ENCODE measurements at places on chromosomes 7 and 10.
A peak's percentile ranks its signal among the peaks of the same experiment; 100 is the strongest.

DNA sequence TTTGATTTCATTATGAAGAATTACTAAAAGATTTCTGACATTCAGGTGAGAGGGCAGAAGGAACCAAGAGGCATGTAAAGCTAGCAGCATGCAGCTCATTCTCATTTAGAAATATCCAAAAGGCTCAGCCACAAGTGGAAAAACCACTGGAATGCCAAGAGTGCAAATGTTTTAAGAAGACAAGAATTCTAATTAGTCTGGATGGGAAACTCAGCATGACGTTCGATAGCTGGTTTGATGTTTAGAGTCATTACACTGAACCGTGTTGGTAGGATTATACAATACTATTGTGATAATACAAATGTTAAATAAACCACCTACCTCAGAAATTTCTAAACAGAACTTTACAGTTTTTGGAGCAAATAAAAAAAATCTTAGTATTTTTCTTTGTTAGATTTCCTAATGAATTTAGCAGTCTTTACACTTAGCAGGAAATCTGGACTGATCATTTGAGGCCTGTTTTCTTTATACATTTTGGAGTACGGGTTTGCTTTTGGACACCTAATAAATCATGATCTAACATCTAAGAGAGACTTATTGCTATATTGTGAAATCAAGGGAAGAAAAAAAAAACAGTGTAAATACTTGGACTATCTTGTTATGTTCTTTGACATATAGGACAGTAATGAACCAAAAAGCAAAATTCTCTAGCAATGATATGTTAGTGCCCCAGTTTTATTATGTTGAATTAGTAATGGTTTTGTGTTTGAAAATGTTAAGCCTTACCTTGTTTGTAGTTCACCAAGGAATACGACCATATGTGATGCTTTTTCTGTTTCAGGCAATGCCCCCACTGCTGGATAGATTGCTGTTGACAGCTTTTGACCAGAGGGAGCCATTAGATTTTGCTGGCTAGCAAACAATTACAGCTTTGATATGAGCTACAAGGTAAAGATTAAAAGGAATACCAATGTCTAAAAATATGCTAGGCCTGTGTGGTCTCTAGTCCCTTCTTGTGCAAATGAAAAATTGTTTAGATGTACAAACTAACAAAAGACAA, 354.1 kb upstream of the SEMA3A start:
- no peak for DNase-seq

- DNase-seq, result peak; percentile 66
Observed at GRCh38 chr10:103745341-103746247, 109.8 kb downstream of the SH3PXD2A start.

- no peak for DNase-seq
Observed at GRCh38 chr7:40482845-40483244, 348.0 kb downstream of the SUGCT start.

GRCh38 chr10:3654980-3655379, 130.0 kb downstream of the KLF6 start:
- no peak for DNase-seq

- no peak for DNase-seq
Observed at GRCh38 chr10:111865550-111865949, 318.0 kb downstream of the GPAM start.

DNA sequence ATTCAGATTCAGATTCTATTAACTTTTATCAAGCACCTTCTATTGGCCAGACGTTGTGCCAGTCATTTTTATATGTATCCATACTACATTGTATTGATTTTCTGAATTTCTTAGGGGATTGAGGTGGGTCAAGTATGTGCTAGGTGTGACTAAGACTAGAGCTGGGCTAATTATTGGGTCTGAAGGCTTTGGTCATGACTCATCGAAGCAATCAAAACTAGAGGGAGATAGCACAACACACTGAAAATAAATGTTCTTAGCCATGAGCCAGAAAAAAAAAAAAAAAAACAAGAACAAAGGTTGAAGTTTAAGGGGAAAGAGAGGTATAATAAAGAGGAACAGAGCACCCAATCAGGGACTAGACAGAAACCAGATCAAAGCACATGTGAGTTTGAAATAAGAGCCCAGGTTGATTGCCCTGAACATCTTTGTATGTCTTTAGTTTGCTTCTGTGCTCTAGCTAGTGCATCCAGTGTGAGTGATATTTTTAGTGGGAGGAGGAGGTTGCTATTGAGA, 171.6 kb upstream of the FOXP2 start:
- no peak for DNase-seq

DNA sequence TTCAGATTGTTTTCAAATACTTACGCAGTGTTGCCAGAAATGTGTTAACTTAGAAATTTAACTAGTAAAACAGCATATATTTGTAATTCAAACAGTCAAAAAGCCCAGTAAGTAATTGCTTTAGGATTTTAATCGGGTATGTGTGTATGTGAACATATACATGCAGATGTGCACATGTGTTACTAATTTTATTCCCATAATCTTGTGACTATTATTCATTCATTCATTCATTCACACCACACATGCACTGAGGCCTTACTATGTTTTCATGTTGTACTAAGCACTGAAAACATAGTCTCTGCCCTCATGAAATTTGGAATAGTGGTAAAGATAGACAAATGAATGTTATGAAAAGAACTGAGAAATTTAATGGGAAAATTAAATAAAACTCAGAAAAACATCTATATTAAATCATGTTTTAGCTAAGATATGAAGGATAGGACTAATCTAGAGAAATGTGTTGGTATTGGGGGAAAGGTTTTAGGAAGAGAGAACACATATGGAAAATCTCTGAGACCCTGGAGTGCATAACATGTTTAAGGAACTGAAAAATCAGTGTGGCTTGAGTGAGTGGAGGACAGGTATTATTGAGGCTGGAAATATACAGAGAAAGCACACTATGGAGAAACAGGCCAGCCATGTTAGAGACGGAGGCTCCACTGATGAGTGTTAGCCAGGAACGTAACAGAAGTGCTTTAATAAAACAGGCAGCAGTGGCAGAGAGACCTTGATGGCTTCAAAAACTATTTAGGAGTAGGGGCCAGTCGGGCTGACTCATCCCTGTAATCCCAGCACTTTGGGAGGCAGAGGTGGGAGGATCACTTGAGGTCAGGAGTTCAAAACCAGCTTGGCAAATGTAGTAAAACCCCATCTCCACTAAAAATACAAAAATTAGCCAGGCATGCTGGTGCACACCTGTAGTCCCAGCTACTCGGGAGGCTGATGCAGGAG, 80.3 kb downstream of the HDAC9 start:
- DNase-seq, result no peak

DNA sequence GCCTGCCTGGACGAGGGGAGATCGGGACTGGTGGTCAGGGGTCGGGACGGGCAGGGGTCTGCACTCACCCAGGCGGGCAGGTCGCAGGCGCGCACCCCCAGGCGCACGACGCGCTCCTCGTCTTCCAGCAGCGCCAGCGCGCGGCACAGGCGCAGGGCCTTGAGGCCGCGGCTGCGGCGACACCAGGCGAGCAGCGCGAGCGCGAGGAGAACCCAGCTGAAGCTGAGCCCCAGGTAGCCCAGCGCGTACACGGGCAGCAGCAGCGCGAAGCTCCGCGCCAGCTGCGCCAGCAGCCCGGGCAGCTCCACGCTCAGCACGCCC, 328 bp downstream of the ESYT2 start:
- no peak for DNase-seq

GRCh38 chr7:11430841-11431240, 401.2 kb downstream of the THSD7A start:
- DNase-seq, result no peak

DNA sequence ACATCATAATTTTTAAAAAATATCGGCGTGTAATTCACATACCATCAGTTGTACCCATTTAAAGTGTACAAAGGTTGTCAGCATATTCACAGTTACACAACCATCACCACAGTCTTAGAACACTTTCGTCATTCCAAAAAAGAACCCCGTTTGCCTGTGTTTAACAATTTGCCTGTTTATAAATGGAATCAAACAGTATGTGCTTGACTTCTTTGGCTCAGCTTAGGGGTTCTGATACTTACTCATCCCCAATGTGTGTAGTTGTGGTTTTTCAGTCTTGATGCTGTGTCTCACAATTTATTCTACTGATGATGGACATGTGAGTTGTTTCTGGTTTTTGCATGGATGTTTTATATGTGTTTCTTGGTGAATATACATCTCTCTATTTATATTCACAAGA, 50.0 kb downstream of the PRPF18 start:
- no peak for DNase-seq

GRCh38 chr7:134737566-134738345, 41.7 kb upstream of the CALD1 start:
- DNase-seq, result no peak

DNA sequence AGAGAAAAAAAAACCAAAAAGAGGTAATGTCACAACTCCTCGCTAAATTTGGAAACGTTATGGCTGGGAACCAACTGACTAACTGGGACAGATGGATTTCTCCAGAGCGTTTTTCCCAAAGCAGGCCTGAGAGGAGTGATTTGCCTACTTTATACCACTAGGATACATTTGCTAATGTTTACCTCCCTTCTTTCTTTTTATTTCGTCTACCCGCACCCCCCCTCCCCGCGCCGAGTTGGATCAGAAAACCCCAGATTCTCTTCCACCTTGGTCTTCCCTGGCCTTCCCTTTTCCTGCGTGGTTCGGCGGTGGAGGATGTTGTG, 7.2 kb downstream of the CPA2 start:
- no peak for DNase-seq

- no peak for DNase-seq
Observed at GRCh38 chr10:111732166-111732785, 451.3 kb downstream of the GPAM start.

DNA sequence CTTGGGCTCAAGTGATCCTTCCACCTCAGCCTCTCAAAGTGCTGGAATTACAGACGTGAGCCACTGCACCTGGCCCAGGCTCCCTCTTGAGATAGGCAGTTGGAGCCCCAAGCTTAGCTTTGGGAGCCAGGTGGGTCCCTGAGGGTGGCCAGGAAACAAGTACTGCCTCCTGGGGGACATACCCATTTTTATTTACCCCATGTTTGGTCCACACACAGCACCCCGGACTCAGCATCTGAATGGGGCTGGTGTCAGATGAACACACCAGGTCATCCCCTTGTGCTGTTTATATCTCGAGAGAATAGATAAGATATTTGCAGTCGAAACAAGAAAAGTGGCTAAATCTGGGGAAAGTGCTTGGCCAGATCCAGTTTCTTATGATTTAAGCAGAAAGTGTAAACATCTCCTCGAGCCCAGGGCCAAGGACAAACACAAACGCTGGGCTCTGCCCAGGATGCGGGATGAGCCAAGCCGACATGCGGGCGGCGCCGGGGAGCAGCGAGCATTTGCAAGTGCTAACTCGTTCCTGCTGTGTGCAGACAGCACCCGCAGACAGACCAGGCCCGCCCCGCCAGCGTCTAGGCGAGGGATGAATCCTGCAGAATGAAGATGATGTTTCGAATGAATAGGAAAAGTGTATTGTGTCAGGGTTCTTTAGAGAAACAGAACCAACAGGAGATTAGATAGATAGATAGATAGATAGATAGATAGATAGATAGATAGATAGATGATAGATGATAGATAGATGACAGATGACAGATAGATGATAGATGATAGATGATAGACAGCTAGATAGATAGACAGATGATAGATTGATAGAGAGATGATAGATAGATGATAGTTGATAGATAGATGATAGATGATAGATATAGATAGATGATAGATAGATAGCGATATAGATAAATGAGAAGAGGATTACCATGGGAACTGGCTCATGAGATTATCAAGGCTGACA, 44.4 kb upstream of the OCM2 start:
- peak; percentile 51 for DNase-seq

DNA sequence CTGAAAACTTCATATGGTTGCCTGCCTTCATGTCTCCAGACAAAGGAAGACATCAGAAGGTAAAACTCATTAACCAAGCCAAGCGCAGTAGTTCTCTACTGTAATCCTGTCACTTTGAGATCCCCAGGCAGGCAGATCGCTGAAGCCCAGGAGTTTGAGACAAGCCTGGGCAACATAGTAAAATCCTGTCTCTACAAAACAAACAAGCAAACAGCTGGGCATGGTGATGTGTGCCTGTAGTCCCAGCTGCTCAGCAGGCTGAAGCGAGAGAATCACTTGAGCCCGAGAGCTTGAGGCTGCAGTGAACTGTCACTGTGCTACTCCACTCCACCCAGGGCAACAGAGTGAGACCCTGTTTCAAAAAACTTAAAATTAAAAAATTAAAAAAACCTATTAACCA, 467.4 kb upstream of the SORCS1 start:
- DNase-seq, result no peak

DNA sequence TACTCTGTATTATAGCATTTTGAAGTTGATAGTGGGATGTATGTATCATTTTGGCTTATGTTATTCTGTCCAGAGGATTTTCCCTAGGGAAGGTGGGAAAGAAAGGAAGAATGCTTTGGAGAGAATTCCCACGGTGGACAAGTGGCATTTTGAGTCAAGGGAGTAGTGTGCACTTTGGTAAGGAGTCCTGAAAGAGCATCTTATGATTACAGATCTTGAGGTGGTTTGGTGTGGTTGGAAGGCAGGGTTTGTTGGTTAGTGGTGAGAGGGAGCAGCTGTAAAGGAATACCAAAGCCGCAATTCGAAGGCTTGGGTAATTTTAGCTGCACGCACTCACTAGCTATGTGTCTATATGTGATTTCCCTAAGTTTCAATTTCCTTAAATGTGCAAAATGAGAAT, 16.1 kb downstream of the CCSER2 start:
- DNase-seq, result no peak

GRCh38 chr7:74217455-74218342, 7.9 kb downstream of the LAT2 start:
- no peak for DNase-seq

DNA sequence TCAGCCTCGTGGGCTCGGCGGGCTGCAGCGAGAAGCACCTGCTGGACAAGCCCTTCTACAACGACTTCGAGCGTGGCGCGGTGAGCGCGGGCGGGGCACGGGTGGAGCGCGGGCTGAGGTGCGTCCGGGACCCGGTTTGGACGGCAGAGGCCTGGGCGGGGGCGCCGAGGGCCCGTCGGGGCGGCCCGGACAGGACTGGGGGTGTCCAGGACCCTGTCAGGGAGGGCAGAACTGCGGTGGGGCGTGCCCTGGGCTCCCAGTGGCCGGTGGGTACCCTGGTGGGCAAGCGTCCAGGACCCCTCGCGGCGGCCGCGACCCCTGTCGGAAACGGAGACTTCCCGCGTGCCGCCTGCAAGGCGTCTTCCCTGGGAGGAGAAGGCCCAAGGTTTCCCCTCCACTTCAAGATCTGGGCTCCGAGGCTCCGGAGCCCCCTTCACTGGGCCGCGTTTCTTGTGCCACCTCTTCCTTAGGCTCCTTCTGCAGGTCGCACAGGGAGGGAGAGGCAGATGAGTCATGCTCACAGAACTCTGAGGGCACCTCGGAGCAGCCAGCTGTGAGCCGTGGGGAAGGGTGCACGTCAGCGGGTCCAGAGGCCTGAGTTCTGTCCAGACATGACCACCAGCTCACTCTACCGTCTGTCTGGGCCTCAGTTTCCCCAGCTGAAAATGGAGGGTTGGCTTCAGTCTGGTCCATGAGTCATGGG, 485 bp downstream of the ALOX5 start:
- no peak for DNase-seq

- no peak for DNase-seq
Observed at GRCh38 chr10:124079864-124080263, 13.5 kb downstream of the CHST15 start.

Data from epithelial cell of prostate (primary cell).